Smooth muscle cell of the brain vasculature (primary cell): ENCODE measurements at places on chromosomes 7 and 10.

DNA sequence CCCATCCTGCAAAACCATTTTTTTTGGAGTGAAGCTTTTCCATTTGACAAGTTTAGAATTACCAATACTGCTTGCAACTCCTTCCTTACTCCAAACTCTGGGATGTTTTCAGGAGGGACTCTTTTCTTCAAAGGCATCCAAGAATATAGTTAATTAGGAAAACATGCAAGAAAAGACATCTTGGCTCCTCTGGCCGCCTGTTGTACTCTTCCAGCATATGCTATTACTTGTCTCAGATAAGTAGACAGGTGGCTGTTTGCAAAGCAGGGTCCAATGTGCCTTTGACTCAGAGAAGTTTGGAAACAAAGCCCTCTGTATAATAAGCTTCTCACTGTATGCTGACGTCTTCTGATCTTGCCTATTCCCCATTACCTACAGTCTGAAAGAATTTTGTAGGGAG lies 746.5 kb downstream of the AUTS2 start:
- no peak for DNase-seq

GRCh38 chr10:111077479-111077784 lies 603 bp downstream of the ADRA2A start:
- DNase-seq, result no peak

DNA sequence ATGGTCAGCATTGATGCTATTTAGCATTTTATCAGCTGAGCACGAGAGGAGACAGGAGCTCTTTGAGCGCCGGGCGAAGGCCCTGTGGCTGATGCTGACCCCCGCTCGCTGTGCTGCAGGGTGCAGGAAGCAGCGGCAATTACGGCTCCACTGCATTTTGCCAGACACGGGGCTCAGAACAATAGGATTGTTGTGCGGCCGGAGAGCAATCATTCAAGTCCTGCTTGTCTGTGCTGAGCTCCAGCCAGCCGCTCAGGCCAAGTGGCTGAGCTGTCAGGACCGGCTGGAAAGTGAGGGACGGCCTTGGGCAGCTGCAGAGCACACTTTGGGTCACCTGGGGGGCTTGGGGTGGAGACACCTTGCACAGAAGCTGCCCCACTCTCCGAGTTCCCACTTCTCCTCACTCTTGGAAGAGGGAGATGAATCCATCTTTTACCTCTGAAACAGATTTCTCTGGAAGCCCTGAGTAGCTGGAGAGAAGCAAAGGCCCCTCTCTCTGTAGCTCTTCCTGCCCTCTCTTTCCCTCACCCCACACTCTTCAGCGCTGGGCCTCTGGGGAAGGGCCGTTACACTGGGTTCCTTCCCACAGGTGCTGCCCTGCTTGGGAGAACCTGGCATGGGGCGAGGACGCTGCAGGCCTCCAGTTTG lies 17.3 kb upstream of the ADARB2 start:
- DNase-seq, result no peak

DNA sequence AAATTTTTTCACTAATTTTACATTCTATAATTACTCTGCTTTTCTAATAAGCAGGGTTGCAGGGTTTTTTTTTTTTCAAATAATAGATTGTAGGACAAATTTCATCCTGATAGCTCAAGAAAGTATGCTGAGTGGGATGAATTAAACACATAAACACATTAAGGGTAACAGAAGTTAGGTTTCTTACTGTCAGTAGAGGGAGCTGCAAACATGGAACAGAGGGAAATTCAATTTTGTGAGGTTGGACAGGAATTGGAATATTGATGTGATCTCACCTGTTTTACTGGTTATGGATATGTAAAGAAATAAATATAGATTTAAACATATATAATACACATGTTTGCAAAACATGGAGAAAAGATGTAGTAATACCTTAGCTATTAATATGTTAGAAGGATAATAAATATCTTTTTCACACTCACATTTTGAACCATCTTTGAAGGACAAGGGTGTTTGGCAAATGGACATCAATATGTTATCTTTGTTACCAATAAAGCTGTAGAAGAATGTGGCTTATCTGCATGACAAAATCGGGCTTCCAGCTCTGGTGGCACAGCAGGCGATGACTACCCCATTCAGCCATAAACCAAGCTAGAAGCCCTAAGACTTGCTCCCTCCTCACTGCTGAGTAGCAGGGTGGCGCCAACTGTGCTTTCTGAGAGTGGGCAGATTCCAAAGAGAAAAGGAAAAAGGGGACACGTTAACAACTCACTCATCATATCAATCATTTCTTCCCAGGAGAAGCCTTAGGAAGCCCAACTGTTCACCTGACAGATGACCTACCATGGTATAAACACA lies 1257.4 kb downstream of the GATA3 start:
- no peak for DNase-seq

- DNase-seq, result no peak
Observed at GRCh38 chr7:80496586-80496985, 15.3 kb downstream of the GNAT3 start.

DNA sequence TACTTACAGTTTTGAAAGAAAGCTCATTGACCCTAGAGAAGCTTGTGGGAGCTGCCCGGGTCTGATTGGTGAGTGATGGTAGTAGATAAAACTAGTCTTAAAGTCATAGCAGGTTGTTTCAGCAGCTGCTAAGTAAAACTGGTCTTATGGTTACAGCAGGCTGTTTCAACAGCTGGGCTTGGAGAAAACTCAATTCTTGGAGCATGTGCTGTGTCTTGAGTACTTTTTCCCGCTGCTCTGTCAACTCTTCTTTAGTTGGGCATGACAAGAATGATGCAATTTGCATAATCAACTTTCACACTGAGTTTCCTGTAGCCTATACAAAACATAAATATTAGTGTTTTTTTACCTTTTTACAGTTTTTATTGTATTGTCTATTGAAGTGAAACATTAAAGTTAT lies 707.9 kb downstream of the AUTS2 start:
- no peak for DNase-seq

GRCh38 chr7:155188821-155189581 lies 108.7 kb upstream of the INSIG1 start:
- no peak for DNase-seq

DNA sequence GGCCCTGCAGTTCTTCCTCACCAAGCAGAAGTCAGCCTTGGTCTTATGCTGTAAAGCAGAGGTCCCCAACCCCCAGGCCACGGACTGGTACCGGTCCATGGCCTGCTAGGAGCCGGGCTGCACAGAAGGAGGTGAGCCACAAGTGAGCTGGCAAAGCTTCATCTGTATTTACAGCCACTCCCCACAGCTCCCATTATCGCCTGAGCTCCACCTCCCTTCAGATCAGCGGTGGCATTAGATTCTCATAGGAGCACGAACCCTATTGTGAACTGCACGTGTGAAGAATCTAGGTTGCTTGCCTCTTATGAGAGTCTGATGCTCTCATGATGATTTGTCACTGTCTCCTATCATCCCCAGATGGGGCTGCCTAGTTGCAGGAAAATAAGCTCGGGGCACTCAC lies 87.6 kb upstream of the NEBL start:
- no peak for DNase-seq

GRCh38 chr7:100175296-100175935 lies 1.8 kb downstream of the GPC2 start:
- no peak for DNase-seq

GRCh38 chr7:154868921-154869320 lies 134.0 kb downstream of the PAXIP1 start:
- DNase-seq, result no peak

GRCh38 chr7:15234431-15234830 lies 327.4 kb downstream of the AGMO start:
- DNase-seq, result no peak
